Prostate gland (tissue), 2 donors: ENCODE measurements at places on chromosomes 3 and 15. TPM values are rescaled to one million over a fixed set of nuclear protein-coding genes. Genes with fewer than 3 reads are reported as not detected.

CCRL2 gene
- 0.45 TPM for total RNA-seq

CHST2 gene
- total RNA-seq, result 9.6 TPM

RTP4 gene
- 5.1 TPM for total RNA-seq

DNASE1L3 gene
- total RNA-seq, result 1.4 TPM

GRCh38 chr3:116815831-116816588, 106.4 kb downstream of the TUSC7 start:
- H3K36me3 ChIP-seq, result no peaks in the 10 kb centered on the region
- no peak overlapping the region for H3K4me3 ChIP-seq
- DNase-seq, result peak; percentile 10
- no peak overlapping the region for H3K27ac ChIP-seq

DNA sequence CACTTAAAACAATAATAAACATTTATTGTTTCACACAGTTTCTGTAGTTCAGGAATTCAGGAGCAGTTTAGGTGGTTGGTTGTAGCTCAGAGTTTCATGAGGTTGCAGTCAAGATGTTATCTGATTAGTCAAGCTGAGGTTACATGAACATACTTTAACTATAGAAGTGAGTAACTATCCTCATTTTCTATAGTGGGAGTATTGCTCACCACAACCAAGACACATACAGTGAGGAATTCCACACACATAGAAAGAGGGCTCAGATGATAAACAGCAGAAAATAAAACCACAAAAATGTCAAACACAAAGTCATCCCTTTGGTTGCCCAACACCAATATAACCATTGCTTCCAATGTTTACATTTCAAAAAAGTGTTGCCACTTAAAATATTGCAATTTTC, 13.6 kb downstream of the SCN11A start:
- no peak overlapping the region for H3K4me3 ChIP-seq
- no peak overlapping the region for H3K27ac ChIP-seq
- DNase-seq, result no peak

GRCh38 chr15:98927996-98928395, 79.6 kb downstream of the PGPEP1L start:
- DNase-seq, result no peak
- no peak overlapping the region for H3K4me3 ChIP-seq
- peak overlapping the region; percentile 50 for H3K27ac ChIP-seq
- H3K27me3 ChIP-seq, result no peaks in the 10 kb centered on the region
- H3K36me3 ChIP-seq, result no peaks in the 10 kb centered on the region

GRCh38 chr3:112739252-112739965, 98.5 kb upstream of the CCDC80 start:
- no peaks in the 10 kb centered on the region for H3K27me3 ChIP-seq
- no peak overlapping the region for H3K27ac ChIP-seq
- H3K4me3 ChIP-seq, result no peak overlapping the region
- H3K4me1 ChIP-seq, result no peaks in the 10 kb centered on the region
- no peaks in the 10 kb centered on the region for H3K36me3 ChIP-seq
- no peak for DNase-seq

DNA sequence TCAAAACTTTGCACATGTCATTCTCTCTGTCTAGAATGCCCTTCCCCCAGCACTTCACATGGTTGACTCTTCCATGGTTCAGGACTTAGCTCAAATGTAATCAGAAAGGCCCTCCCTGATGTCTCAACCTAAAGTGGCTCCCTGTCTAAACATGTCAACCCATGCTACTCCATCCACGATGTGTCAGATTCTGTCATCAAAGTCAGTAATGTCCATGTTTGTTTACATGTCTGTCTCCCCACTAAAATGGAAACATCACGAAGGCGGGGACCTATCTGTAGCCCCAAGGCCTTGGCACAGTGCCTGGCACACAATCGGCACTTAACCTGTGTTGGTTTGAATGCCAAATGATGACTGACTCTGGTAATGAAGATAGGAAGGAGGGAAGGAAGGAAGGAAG, 20.8 kb upstream of the SNTN start:
- no peaks in the 10 kb centered on the region for H3K36me3 ChIP-seq
- no peak overlapping the region for H3K4me3 ChIP-seq
- no peaks in the 10 kb centered on the region for H3K4me1 ChIP-seq
- H3K27me3 ChIP-seq, result no peaks in the 10 kb centered on the region
- no peak for DNase-seq

DNA sequence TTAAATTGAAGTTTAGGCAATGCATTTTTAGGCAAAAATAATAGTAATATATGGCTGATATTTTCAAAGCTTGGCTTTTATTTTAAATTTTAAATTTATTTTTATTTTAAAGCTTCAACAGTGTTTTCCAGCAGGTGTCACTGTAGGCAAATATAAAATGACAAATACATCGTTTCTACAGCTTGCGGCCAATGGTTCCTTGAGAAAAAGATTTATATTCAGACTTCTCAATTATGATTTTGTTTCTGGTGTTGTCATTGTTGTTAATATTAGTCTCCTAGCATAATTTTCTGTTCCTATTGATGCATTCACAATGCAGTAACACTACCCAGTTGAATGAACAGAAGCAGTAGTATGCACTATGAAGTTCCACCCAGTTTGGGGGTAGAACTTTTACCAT, 220.7 kb upstream of the DNAJC19 start:
- no peak overlapping the region for H3K4me3 ChIP-seq
- no peaks in the 10 kb centered on the region for H3K36me3 ChIP-seq
- DNase-seq, result no peak
- no peak overlapping the region for H3K27ac ChIP-seq
- H3K27me3 ChIP-seq, result no peaks in the 10 kb centered on the region
- H3K4me1 ChIP-seq, result no peaks in the 10 kb centered on the region

- H3K36me3 ChIP-seq, result no peaks in the 10 kb centered on the region
- no peaks in the 10 kb centered on the region for H3K4me1 ChIP-seq
- no peak overlapping the region for H3K27ac ChIP-seq
- DNase-seq, result no peak
- peaks cover 2% of the 10 kb centered on the region for H3K27me3 ChIP-seq
Measured at GRCh38 chr3:181327349-181327748, 337.8 kb upstream of the DNAJC19 start.
